Ascending aorta (tissue), 2 donors: ENCODE measurements at places on chromosomes 7 and 10. TPM values are rescaled to one million over a fixed set of nuclear protein-coding genes. Genes with fewer than 3 reads are reported as not detected.

The EFCAB10 gene
- total RNA-seq: not detected

The FLNC gene
- total RNA-seq: 117 TPM

The LIPN gene
- total RNA-seq: not detected

The OPALIN gene
- not detected for total RNA-seq

DNA sequence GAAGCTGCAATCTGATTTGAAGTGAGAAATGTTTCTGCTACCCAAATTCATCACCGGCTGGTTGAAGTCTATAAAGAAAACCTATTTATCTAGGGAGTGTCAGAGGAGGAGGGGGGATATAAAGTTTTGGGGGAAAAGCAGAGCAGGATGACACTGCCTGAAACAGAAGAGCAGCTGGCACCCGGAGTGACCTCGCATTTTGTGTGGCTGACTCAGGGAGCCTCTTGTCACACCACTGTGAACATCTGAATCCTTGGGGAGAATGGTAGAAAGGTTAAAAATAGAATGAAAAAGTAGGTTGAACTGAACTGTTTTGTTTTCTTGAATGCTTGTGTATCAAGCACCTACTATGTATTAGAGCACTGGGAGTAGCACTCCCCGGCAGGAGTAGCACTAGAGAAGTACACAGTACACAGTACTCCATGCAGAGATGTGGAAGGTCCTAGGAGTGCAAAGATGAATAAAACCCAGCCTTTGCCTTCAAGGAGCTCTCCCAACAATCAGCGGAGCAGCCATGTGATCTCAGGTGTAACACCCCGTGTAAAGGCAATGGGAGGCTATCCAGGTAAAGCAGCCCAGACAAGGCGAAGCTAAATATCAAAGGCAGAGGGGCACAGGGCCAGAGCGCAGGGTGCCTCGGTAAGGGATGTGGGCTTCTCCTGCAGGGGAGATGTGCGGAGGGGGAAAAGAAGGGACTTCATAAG lies 13.5 kb downstream of the CRTAC1 start:
- DNase-seq: no peak

DNA sequence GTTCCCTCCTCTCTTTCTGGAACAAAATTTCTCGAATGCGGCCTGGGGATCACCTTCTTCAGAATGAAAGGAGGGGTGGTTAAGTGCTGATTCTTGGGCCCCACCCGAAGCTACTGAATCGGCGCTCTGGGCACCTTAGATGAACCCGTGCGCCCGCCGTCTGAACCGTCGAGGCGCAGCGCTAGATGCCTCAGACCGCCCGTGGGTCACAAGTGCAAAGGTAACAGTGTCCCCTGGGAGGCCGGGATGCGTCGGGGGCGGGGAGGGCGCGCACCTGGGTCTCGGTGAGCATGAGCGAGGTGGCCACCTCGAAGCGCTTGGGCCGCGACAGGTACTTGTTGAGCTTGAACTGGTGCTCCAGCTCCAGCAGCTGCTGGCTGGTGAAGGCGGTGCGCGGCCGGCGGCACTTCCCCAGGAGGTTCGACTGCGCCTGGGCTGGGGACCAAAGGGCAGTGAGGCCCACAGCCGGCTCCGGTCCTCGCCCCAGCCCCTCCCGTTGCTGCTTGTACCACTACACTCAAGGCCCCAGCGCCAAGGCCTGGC lies 4.2 kb downstream of the MNX1 start:
- DNase-seq: no peak

- DNase-seq: no peak
These were observed 245.7 kb upstream of the FOXK1 start for GRCh38 chr7:4436361-4436895.

DNA sequence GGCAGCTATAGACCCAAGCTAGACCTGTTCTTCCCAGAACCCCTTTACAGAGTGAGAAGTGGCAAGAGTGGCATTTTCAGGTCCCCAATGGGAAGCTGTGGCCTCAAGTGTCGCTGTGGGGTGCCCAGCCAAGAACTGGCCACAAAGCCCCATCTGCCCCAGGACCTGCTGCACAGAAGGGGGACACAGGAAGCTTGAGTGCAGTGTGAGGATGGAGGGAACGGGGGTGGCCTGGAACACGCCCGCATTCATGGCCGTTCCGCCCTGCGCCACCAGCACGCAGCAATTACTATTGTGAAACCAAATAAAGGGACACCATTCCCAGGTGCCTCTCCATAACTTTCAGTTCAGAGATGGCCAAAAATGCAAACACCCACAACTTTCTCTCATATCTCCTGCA lies 237.6 kb upstream of the TCERG1L start:
- DNase-seq: no peak

- peak; percentile 53 for DNase-seq
These were observed 26.4 kb upstream of the SRGN start for GRCh38 chr10:69061305-69062161.

- DNase-seq: no peak
These were observed 78.4 kb downstream of the AKR1D1 start for GRCh38 chr7:138154661-138155060.

The CEP55 gene
- total RNA-seq: not detected

DNA sequence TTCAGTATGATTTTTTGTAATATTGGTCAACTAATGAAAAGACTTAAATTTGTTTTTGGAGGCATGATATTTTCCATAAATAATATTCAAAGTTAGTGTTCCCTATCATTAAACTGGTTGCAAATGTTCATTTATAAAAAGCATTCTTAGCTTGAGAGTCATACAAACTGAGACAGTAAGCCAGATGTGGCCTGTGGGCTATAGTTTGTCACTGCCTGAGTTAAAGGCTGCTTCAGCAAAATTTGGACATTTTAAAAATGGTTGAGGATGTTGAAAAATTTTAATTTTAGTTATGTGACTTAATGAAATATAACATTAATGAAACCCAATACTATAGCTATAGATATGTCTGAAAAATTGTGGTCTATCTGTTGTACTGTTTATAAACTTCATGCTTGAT lies 180.2 kb upstream of the CACNA2D1 start:
- DNase-seq: no peak

DNA sequence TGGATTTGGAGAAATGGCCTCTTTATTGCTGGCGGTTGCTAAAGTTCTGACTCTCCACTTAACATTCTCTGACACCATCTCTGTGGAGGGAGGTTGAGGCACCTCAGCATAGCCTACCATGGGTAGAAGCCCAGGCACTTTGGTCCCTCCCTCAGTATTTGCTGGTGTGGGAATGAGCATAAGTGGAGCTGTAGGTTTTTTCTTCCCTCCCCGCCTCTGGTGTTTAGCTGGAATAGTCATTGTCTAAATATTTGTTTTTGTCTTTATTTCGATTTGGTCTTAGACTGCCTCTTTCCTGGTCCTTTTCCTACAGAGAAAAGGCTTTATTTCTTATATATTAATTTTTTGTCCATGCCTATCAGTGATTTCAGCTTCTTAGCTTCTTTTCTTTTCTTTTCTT lies 203.4 kb upstream of the AGR3 start:
- DNase-seq: no peak

- peak; percentile 66 for DNase-seq
These were observed 143.0 kb upstream of the HDAC9 start for GRCh38 chr7:18352339-18353255.

DNA sequence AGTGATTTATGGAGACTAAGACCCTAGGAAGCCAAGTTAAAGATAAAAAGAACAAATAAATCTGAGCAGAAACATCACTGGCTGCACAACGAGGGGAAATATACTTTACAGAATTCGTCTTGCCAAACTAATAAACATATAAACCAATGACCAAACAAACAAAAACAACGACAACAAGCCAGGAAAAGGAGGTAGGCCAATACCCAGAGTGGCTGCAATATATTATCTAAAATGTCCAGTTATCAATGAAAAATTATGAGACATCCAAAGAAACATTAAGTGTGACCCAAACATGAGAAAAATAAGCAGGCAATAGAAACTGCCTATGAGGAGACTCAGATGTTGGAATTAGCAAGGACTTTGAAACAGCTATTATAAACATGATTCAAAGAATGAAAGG lies 81.0 kb downstream of the PKD1L1 start:
- DNase-seq: no peak

DNA sequence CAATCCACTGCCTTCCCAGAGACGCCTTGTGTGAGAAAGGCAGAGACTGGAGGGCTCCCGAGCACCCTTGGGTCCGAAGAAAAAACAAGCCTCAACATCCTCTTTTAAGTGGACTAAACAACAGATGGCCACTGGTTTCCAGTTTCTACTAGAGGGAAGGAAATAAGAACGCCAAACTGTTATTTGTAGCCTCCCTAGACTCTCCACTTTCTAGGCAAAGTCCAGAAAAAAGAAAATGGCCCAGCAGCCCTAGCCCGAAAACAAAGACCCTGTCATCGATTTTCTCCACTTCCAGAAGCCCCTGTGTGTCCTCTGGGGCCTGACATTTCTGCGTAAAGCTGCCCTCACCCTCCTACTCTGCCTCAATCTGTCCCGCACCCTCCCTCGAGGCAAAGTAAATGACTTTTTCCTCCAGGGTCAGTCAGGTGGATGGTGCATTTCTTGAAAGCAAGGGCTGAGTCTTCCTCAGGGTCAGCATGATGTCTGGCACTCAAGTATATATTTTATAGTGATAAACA lies 6.0 kb downstream of the RGS10 start:
- peak; percentile 1 for DNase-seq

DNA sequence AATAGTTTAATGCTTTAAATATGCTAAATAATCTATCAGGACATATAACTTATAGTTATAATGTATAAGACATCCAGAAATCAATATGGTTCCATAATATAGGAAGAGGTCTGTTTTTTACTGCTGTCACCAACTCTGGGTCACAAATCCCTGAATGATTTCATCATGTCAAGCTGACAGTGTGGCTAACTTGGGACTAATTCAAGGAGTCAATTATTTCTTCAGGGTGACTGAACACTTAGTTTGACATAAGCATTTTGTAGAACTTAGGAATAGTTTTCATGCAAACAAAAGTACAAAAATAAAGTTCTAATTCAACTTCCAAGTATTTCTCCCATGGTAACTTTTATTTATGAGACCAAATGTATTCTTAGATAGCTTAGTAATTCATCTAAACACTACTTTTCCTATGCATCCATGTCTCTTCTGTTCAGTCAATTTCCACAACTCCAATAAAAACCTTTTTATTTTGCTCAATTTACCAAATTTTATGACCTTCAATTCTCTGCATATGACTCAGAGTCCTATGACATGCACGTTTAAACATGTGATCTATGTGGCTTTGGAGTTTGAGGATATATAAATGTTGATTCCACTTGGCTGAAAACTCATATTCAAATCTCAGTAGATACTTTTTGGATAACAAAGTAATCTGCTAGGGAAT lies 40.3 kb upstream of the GNAT3 start:
- no peak for DNase-seq

DNA sequence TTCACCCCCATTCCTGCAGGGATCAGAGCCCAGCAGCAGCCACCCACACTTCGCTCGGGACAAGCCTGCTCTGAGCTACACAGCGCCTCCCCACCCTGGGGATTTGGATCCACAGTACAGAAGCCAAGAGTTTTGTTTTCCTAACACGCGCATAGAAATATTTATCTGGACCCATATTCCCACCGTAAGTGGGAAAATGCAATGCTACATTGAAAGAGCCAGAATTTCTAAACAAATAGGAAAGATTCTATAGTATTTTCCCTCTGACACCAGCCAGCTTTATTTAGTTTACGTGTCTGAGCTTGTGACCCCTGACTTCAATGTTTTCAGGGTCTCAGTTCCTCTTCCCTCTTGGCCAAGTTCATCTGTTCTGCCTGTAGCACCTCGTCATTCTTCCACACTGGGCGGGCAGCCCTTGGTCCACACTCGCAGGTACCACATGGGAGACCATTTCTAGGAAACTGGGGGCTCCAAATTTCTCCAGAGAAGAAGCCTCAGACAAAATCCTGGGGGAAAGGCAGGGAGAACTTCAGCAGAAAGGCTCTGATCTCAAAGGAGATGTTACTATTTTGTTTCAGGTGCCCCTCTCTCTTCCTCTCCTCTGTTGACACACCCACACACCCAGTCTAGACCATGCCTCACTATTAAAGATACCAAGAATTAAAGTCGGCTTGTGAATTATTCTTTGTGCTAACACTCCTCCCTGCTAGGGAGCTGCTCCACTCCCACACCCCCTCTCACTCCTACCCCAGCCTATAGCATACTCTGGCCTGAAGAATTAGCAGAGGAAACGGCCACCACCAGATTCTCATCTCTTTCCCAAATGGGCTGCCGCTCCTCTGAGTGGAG lies 116.0 kb upstream of the PCGF5 start:
- no peak for DNase-seq

The SLC37A3 gene
- 15.0 TPM for total RNA-seq

The SLC16A9 gene
- total RNA-seq: 2.9 TPM

- DNase-seq: no peak
These were observed 9.9 kb downstream of the IGFBP1 start for GRCh38 chr7:45898222-45898621.

DNA sequence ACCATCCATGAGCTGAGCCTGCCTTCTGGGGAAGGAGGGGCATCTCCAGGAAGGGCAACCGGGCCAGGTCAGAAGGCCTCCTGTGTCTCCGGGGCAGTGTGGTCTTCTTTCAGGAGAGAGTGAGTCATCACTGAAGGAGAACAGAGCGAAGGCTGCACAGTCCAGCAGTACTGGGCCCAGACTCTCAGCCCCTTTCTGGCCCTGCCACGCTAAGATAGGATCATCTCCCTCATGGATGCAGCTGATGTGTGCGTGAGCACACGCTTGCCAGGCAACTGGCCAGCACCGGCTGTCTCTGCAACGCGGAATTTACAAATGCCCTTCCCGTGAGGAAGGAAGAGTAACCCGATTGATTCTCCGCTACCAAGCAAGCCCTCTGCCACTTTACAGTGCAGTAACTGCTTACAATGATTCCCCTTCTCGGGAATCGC lies 328.2 kb downstream of the TNS3 start:
- no peak for DNase-seq

GRCh38 chr10:119248184-119248583 lies 40.8 kb downstream of the GRK5 start:
- no peak for DNase-seq

The TMEM130 gene
- total RNA-seq: 33.6 TPM

GRCh38 chr7:81845744-81846241 lies 75.9 kb upstream of the HGF start:
- no peak for DNase-seq

The HSPA12A gene
- total RNA-seq: 5.5 TPM

The NPC1L1 gene
- total RNA-seq: not detected

The RBP4 gene
- total RNA-seq: 58.0 TPM

- no peak for DNase-seq
These were observed 3.0 kb upstream of the EPHB6 start for GRCh38 chr7:142851919-142852318.

The NUTM2A gene
- total RNA-seq: 0.11 TPM

The SUPV3L1 gene
- total RNA-seq: 4.6 TPM

GRCh38 chr7:110224643-110225042 lies 866.3 kb upstream of the LRRN3 start:
- no peak for DNase-seq

DNA sequence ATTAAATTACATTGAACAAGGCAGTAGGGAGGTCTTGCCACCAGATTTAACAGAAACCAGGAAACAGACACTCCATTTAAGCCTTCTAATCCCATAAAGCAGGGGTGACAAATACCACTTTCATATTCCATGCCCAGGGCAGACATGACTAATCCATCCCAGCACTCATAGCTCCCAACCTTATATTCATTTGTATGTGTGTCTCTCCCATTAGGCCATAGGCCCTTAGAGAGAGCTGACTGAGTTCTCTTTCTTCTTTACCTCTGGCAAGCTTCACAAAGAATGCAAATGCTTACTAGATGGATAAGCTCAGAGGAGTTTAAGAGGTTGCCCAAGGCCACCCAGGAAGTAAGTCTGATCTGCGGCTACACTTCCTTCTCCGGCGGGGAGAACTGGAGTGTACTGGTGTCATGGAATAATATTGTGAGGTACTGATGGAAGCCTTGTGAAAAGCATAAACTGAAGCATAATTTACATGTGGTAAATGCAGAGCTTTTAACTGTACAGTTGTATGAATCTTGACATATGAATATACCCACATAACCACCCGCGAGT lies 239.7 kb upstream of the HABP2 start:
- DNase-seq: no peak

The EBLN1 gene
- total RNA-seq: not detected
